SK-N-SH treated with all-trans-retinoic acid at 6 μM for 48 hours (cell line): ENCODE measurements at places on chromosomes 4 and X.

GRCh38 chr4:989722-990471, 3.1 kb downstream of the IDUA start:
- ATAC-seq: no peak

DNA sequence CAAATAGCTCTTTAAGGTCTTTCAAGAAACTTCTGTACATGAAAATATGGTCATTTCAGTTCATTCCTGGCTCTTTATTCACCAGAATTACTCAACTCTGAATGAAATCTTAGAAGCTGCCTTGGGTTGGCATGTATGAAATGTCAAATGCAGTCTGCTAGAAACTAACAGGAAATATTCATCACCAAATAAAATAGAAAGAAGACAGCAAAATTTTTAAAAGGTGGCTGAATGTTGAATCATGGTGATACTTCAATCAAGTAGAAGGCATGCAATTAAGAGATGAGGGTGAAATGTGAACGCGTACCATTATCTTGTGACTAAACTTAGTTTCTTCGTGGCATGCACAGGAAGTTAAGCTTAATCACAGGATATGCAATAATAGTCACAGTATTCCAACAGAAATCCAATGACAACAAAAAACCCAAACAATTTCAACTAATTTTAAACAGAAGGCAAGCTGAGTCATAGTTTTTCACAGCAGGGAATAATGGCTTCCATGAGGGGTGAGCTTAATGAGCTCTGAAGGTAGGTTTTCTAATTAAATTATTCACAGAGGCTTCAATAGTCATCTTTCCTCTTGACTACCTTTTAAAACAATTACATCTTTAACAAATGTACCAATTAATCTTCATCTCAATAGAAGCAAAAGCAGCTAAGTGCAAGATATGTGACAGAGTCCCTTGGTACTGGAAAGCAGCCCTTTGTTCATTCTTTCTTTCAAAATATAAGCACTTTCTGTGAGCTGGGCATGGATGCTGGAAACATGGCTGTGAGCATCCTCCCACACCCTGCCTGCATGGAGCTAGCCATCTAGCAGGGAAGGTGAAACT, 44.5 kb downstream of the SCFD2 start:
- ATAC-seq: peak; percentile 87

DNA sequence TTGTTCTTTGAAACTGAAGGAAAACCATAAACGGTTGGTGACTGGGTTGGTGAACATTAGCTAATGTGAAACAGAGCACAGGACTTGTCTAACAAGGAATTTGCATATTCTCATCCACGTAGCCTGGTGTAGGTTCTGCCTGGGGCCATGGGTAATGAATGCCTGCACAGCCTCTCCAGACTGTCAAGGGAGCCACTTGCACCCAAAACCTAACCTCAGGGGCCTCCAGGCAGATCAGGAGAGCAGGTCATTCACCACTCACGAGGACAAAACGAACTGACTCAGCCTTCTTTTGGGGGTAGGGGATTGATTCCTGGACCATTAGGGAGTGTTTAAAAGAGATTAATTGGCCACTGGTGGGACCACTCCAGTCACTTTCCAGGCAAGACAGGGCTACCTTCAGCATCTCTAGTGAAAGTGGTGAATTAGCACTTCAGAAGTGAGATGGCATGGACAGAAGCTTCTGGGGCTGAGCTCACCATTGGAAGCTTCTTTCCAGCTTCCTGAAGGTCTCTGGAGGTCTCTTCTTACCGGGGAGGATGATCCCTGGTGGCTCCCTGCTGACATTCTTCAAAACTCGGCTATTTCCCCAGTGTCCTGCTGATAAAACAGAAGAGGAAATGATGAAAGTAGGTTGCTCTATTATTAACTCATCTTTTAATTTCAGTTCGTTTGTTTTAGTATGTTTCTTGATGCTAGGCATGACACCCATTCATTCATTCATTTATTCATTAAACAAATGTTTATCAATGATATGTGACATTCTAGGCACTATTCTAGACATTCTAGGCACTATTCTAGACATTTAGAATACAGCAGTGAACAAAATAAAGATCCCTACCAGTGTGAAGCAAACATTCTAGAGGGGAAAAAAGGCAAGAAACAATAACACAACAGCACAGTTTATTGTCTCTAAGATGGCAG, 104.5 kb upstream of the LNX1 start:
- no peak for ATAC-seq

- ATAC-seq: no peak
Measured at GRCh38 chr4:11908205-11908604, 479.5 kb upstream of the HS3ST1 start.

DNA sequence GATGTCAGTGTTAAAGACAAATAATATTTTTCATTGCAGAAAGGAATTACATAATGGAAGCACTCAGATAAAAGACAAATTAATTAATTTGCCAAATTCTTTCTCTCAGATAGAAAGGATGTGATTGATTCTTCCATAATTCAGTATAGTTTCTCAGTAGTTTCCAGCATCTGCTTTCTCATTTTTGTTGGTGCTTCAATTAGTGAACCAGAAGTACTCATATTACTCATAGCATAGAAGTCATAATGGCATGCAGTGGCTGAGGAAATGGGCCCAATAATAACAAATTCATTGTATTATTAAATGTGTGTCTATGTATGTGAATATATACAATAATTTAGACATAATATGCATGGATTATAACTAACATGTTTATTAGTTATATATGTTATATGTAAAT, 393.3 kb upstream of the TRAM1L1 start:
- no peak for ATAC-seq

DNA sequence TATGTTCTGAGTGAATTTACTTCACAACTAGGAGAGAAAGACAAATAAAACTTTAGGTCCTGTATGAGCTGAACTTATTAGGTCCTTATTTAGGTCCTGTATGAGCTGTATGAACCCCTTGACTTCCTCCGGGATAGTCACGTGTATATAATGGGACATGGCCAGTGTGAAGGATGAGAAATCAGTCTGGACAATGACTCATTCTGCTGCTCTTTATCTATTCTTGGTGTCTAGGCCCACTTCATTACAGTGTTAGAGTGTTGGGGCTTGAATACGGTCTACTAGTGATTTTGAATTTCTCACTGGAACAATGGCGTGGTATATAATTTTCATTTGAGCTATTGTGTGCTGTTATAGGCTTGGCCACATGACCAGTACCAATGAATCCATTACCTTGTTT, 21.9 kb downstream of the STK26 start:
- peak; percentile 44; the same call in 1 of the 3 replicates for ATAC-seq

- no peak for ATAC-seq
Measured at GRCh38 chrX:75114638-75115037, 41.4 kb downstream of the ABCB7 start.

DNA sequence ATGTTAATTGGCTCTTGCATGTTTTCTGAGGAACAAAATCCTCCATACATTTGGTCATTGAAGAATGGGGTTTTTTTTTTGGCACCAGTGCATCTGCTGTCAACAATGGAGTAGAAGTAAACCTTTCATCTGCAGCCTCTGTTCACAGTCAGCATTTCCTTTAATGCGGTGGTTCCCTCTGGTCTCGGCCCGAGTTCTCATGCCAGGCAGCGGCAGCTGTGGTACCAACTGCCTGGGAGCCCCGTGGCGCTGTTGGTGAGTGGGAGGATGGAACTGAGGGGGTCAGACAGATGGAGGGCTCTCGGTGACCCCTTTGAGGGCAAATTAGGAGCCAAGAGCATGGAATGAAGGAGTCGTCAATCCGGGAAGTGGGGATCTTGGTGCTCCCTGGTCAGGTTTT, 114.7 kb downstream of the AFF1 start:
- ATAC-seq: no peak

DNA sequence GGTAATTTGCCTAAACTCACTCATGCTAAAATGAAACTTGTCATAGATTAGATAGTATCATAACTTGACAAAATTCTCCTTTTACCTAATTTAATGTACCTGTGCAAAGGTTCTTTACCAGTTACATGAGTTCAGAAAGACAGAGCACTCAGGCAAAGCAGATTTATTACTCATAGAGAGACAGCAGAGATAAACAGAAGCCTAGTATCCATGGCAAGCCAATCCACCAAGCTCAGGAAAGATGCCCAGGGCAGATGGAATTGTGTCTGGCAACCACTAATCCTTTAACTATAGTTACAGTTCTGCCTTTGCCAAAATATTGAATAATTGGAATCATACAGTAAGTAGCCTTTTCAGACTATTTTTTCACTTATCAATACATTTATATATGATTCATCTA, 826.2 kb downstream of the TECRL start:
- ATAC-seq: no peak

GRCh38 chr4:107897823-107898222, 33.5 kb upstream of the CYP2U1 start:
- ATAC-seq: no peak

DNA sequence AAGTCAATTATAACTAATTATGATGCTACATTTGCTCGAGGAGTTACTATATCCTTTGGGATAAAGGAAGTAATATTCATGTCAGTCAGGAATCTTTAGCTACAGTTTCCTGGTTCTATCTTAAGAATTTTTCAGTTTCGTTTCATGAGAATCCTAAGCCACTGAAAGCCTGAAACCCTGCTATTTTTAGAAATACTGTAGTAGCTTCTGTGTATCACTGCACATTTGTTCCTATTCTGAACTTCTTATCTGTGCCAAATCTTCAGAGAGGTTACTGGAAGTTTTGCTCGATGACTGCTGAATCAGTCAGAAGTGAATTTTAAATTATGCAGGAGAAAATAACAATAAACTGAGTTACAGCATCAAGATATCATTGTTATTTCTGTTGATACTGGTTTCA, 249.2 kb downstream of the TENM3 start:
- peak; percentile 93 for ATAC-seq

- no peak for ATAC-seq
Measured at GRCh38 chr4:94957030-94957429, 199.3 kb downstream of the BMPR1B start.

DNA sequence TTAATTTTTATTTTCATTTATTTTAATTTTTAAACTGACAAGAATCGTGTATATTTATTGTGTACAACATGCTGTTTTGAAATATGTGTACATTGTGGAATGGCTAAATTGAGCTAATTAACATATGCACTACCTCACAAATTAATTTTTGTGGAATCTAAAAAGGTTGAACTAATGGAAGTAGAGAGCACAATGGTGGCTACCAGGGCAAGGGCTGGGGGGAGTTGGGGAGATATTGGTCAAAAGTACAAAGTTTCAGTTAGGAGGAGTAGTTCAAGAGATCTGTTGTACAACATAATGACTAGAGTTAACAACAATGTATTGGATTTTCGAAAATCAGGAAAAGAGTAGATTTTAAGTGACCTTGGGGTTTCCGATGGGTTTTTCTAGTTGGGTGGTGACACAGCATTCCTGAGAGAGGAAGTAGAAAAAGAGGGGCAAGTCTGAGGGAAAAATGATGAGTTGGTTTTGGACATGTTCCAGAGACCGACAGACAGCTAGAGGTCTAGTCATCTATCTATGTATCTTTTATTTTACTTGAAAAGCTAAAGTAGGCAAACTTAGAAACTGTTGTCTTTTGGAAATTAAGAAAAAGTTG, 23.2 kb downstream of the APOO start:
- ATAC-seq: no peak; the same call in 2 of the 3 replicates

DNA sequence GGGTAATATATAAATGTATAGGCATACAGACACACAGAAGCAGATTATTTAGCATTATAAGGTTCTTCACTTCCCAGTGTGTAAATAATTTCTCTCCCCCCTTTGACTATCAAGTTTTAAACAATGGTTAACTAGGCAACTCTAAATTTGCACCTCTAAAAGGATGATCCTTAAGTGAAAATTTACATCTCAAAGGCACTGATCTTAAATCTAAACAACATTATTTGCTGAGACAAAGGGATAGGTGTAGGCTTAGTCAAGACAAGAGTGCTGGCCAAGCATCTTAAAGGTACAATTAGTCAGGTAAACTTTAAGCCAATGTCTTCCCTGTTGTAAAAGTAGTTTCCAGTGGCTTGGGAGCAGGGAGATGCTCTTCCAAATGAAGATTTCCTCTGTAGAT, 33.0 kb downstream of the NLRP2B start:
- ATAC-seq: no peak

GRCh38 chr4:17665346-17665745, 50.9 kb downstream of the MED28 start:
- no peak for ATAC-seq

- ATAC-seq: peak; percentile 85
Measured at GRCh38 chr4:151226004-151226932, 50.7 kb upstream of the PRSS48 start.

- peak; percentile 85 for ATAC-seq
Measured at GRCh38 chr4:143626134-143626911, 74.2 kb downstream of the FREM3 start.

DNA sequence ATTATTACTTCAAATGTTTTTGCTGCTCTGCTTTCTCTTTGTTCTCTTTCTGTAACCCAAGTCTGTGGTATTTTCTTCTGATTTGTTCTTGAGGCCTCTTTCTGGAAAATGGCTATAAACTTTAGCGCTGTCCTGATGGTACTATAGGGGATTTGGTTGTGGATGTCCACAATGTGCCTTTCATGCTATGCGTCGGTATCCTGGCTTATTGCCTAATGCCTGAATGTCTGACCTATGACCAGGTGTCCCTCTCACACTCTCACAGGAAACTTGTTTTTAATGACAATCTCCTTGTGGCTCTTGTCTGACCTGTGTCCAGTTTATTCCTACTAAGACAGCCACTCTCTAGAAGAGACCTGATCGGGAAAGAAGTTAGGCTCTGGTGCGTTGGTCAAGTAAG, 222.4 kb upstream of the NR3C2 start:
- no peak for ATAC-seq

DNA sequence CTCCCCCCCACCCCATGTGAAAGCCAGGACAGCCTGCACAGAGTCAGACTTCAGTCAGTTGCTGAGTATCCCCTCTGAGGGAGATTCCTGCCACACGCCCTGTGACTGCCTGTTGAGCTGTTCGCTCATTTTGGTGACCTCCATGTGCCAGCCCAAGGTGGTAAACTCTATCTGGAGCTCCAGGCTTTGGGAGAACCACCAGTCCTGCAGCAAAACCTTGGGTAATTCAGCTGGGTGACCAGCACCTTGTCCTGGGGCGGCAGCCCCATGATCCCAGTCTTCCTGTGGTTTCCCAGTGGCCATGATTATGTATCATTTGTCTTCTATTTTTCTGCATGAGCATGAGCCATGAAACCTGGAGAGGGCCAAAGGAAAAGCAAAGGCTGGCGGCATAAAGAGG, 73.4 kb downstream of the NBDY start:
- ATAC-seq: no peak

DNA sequence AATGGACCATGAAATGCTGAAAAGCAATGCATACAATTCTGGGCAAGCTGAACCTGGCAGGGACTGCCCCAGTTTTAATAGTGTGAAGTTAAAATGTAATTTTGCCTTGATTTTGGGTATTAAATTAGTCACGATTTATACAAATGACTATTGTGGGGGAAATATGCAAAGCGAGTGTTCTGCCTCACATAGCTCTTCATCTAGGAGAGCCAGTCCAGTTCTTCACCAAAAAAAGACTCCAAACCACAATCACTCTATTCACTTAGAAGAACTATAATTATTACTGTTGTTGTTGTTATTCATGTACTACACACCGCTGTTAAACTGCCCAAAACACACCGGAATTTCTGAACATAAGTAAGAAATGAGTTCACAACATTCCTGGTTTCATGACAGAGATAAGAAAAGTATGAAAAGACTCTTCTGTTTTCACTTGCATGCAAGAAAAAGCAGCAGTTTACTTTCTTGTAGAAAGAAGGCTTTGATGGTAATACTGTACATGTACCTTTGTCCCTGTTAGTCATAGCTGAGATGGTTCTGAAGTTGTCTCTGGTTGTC, 101.9 kb downstream of the QRFPR start:
- ATAC-seq: no peak
